ENCODE measurements at places on chromosomes 7 and 10. TPM values are rescaled to one million over a fixed set of nuclear protein-coding genes. Genes with fewer than 3 reads are reported as not detected.

GRCh38 chr7:158975526-158976467, 119.4 kb downstream of the DYNC2I1 start:
- DNase-seq = peak; percentile 62

DNA sequence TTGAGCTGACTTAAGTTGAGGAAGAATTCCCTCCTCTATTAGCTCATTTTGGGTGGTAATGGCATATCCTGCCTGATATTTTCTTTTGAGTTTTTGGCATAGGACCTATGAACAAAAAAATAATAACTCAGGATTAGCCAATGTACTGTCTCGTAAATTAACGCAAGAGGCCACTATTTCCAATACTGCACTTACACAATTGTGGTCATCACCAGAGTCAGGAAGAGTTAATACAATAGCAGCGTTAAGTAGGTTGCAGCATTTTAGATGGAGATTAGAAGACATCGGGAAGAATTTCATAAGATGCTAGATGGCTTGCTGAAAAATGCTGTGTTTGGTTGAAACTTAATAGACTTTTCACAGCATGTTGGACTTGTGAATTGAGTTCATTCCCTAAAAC, 36.4 kb downstream of the ANTXRL start:
- DNase-seq = no peak

Gene WBP1L
- total RNA-seq = 16.8 TPM

- peak; percentile 53 for DNase-seq
Measured at GRCh38 chr10:29186221-29186620, 102.6 kb upstream of the LYZL1 start.

GRCh38 chr10:116815641-116816415, 33.5 kb upstream of the ENO4 start:
- DNase-seq = peak; percentile 73

GRCh38 chr7:25260862-25261494, 32.7 kb upstream of the NPVF start:
- DNase-seq = peak; percentile 78

DNA sequence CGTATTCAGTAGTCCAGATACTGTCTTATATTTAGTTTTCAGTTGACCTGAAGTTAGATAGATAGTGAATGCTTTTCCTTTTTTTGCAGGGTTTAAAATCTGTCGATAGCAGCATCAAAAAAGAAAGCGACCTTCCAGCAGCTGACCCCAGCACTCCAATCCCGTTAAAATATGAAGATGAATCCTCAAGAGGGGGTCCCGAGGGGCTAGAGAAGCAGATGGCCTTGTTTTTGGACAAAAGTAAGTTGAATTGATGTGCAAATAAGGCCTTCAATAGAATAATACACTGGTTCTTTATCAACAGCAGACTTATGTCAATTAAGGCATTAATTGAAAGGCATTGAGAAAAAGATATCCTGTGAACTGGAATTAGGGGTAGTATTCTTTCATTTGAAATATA, 18.7 kb downstream of the EDRF1 start:
- no peak for DNase-seq

DNA sequence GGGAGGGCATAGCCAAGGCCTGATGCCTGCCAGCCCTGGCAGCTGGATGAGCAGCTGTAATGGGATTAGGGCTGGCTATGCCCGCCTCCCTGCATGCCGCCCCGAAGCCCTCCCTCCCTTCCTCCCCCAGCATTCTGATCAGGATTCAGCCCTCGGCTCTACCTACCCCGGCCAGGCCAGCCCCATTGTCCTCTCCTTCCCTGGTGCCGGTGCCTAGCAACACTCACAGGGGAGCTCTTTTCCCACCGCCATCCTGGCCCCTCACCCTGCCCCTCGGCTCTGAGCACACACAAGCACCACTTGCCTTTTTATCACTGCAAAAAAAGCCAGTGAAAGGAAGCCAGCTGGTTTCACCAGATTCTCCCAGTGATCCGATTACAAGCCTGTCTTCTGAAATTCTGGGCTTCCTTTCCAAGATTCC, 9.0 kb upstream of the ADCYAP1R1 start:
- DNase-seq = no peak

GRCh38 chr7:159020987-159021386, 123.7 kb downstream of the VIPR2 start:
- DNase-seq = no peak

Gene ACTL6B
- total RNA-seq = not detected

DNA sequence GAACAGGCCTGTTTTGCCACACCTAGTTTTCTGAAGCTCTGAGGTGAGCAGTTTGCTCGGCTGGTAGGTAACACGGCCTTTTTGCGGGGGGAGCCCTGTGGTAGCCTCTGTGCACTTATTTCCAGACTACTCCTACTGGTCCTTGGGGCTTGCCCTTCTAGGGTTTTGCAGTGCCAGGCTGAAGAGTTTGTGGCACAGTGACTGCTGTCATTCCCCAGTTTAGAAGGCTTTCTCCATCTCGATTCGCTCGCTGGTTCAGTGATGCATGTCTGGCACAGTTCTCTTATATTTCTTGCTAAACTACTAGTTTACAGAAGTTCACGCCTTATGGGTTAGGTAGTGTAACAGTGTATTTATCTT, 711 bp downstream of the KIF20B start:
- DNase-seq = peak; percentile 29

- peak; percentile 61 for DNase-seq
Measured at GRCh38 chr7:1065585-1066241, 21.4 kb downstream of the GPR146 start.

Gene ZP3
- total RNA-seq = 6.1 TPM

- no peak for DNase-seq
Measured at GRCh38 chr7:114294036-114294435, 120.6 kb upstream of the FOXP2 start.

- peak; percentile 73 for DNase-seq
Measured at GRCh38 chr10:68095153-68095552, 14.1 kb upstream of the MYPN start.

Gene CALN1
- total RNA-seq = not detected

GRCh38 chr7:17558558-17559332, 260.3 kb downstream of the AHR start:
- no peak for DNase-seq

DNA sequence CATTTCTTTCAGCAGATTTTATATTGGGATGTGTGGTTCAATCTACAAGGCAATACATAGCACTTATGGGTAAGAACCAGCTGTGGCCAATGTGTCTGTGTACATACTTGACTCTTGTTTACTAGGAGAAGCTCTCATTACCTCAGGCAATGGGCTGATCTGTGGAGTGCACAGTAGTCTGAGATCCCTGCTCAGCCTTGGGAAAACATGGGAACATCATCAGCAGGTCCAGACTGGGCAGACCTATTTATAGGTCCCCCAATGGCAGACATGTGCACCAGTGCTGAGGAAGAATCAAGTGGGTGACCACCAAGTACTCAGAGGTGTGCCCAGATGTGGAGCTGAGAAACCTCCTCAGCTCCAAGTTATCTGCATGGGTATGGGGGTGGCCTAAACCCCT, 349.7 kb downstream of the KIF20B start:
- no peak for DNase-seq

DNA sequence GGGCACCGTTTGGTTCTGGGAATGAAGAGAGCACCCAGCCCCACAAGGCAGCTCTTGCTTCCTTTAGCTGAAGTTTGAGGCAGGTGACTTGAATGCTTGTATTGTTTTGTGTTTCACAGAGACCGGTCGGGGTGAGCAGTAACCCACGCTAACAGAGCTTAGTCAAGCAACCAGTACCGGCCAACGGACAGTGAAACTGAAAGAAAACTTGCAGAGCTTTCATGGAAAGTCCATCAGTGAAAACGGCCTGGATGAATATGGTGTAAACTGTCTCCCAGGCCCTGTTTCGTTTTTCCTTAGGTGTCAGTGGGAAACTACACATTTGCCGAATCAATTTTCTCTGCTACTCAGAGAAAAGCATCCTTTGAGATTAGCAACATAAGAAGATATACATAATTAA, 101.1 kb downstream of the LYZL1 start:
- peak; percentile 75 for DNase-seq

- DNase-seq = no peak
Measured at GRCh38 chr10:109037978-109038377, 885.3 kb downstream of the XPNPEP1 start.

- no peak for DNase-seq
Measured at GRCh38 chr10:19775296-19775695, 40.9 kb upstream of the PLXDC2 start.

DNA sequence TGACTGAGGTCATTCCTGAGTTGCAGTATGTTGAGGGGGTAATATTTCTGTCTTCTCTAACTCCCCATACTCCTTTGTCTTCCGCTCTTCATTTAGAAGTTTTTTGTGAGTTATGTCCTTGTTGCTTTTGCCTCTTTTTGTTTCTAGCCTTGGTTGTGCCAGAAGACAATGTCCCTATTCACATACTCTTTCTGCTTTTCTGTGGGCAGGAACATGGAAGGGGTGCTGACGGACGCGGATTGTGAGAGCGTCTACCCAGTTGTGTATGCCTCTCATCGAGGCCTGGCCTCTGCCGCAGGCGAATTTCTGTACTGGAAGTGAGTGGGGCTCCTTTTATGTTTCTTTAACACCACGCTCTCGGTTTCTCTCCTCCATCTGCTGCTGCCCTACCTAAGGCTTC, 20.5 kb downstream of the STAG3 start:
- DNase-seq = no peak

Gene BTRC
- 7.1 TPM for total RNA-seq

Gene RHOBTB1
- 12.4 TPM for total RNA-seq

DNA sequence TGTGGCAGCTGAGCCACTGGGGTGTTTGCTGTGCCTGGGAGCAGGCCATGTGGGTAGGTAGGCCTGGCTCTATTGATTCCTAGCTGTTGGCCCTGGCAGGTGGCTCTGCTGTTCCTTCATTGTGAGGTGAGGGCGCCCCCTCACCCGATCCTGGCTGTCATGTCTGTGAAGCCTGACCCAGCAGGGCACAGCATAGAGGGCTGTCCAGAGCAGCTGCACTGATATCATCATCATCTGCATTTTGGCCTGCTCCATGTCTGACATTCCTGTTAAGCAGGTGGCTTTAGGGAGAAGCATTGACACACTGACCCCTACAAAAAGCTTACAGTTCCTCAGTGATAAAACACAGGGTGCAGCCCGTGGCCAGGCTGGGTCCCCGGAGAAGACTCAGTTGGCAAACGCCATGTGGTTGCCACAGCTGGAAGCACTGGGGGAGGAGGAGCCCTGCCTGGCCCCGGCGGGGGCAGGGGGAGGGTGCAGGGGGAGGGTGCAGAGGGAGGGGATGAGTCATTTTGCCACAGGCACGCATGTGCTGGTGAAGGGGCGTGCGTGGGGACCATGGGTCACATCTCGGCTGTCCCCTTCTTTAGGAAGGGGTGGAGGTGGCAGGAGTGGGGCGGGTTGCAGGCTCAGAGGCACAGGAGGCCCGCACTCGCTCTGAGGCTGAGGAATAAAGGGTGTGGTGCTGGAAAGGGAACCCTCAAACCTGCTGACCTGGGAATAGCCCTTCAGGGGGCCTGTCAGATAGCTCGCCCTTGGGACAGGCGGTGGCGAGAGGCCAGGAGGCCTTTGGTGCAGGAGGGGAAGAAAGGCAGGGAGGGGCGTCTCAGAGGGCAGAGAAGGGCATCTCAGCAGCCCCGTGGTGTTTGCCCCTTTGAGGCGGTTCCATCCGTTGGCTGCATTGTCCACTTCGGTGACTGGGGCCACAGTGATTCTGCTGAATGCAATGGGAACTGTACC, 31.6 kb downstream of the IKZF1 start:
- peak; percentile 64 for DNase-seq

DNA sequence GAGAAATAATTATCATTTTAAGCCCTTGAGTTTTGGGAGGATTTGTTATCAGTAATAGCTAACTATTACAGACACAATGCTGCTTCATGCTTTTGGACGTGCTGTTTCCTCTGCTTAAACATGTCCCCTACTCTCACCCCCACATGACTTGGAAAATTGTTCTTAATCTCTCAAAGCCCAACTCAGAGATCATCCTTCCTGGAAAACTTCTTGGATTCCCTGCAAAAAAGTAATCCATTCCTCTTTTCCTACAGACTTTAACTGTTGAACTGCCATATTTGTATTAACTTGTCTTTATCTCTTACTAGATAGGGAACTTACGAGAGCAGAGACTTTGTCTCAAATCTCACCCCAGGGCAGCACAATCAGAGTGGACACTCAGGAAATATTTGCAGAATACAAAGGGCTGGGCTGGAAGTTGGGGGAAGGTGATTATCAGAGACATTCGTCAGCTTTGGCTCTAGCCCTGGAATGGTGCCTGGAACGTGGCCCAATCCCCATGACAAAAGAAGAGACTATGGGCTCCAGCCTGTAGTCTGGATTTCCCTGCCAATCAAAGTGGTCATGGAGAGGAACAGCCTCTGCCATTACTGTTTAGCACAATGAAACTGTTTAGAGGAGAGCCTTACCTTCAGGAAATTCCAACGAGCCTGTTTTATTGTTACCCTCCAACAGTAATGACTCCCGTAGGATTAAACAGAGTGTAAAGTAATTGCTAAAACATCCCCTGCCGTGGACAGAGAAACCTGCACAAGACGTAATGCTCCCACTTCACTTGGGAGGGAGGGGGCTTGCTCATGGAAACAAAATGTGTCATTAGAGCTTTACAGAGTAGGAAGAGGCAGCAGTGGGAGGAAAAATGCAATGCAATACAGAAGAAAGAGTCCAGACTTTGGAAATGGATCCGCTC, 140.4 kb upstream of the AUTS2 start:
- no peak for DNase-seq

DNA sequence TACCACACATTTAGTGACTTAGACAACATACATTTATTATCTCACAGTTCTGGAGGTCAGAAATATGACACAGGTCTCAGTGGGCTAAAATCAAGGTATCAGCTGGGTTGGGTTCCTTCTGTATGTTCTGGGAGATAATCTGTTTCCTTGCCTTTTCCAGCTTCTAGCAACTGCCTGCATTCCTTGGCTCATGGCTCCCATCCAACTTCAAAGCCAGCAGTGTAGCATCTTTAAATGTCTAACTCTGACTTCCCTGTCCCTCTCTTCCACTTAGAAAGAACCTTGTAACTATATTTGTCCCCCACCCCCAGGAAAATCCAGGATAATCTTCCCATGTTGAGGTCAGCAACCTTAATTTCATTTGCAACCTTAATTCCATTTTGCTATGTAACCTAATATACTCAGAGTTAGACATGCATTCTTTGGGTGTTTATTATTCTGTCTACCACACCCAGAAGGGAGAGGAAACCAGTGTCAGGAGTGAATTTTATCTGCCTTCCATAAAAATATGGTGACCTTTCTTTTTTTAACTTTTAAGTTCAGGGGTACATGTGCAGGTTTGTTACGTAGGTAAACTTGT, 57.3 kb upstream of the SMIM30 start:
- DNase-seq = no peak

DNA sequence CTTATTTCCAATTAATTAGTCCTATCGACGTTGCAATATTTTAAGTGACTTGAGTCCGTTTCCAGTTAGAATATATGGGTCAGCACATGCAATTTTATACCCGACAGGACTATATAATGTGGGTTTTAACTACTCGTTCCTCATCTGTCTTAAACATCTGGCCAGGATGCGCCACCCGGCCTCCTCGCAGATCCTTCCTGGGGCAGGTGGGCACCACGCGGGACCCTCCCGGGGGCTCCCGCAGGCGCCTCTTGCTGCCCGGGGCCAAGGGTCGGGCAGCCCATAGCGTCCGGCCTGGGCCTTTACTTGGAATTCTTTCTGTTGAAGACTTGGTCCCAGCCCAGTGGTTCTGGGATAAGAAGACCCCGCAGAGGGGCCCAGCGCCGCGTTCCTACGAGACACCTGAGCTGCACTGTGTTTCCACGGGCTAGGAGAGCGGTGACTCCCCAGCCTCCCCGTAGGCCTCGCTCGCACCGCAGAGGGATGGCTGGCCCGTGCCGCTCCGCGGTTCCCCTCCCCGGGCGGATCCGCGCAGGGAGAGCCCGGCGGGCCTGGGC, 10.1 kb upstream of the MNX1 start:
- DNase-seq = no peak

GRCh38 chr7:129670656-129671055, 59.1 kb downstream of the NRF1 start:
- peak; percentile 9 for DNase-seq

Gene LIPJ
- under 0.01 TPM for total RNA-seq

Gene FAM24B
- total RNA-seq = 5.9 TPM

Measured in RPMI7951 (cell line).